Activated naive CD4-positive, alpha-beta T cell treated with anti-CD3 and anti-CD28 coated beads, Interleukin-2, amount 50 U/mL, for 72 hours (primary cell): ENCODE measurements at places on chromosomes 12 and 14. TPM values are rescaled to one million over a fixed set of nuclear protein-coding genes. Genes with fewer than 3 reads are reported as not detected.

The ESPL1 gene
- 32.8 TPM for total RNA-seq

The KRT78 gene
- not detected for total RNA-seq

The A2M gene
- total RNA-seq, result 0.14 TPM

The CCDC88C gene
- 98.8 TPM for total RNA-seq

The RITA1 gene
- 15.8 TPM for total RNA-seq

The DHRS4L2 gene
- total RNA-seq, result 22.1 TPM

The STON2 gene
- total RNA-seq, result 0.48 TPM

The KRT5 gene
- total RNA-seq, result not detected

The CISTR gene
- not detected for total RNA-seq

The PABPN1 gene
- 232 TPM for total RNA-seq

DNA sequence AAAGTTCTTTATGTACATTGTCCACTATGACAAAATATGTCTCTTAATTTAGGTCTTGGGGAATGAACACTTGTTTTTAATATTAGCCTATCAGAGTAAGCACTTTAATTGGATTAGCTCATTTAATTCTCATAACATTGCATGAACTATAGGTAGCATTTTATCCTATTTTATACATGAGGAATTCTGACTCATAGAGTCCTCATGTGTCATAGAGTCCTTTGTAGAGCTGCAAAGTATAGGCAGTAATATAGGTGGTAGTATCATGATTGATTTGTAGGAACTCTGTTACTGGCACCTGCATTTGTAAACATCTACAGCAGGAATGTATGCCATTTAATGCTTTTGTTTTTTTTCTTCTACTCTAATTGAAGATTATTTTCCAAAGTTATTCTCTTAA, 96.0 kb downstream of the GPHN start:
- no peak for DNase-seq

- DNase-seq, result no peak
These were observed 2.1 kb downstream of the SRSF9 start for GRCh38 chr12:120467439-120467838.

GRCh38 chr14:24818823-24819341, 184.9 kb upstream of the GZMB start:
- no peak for DNase-seq

DNA sequence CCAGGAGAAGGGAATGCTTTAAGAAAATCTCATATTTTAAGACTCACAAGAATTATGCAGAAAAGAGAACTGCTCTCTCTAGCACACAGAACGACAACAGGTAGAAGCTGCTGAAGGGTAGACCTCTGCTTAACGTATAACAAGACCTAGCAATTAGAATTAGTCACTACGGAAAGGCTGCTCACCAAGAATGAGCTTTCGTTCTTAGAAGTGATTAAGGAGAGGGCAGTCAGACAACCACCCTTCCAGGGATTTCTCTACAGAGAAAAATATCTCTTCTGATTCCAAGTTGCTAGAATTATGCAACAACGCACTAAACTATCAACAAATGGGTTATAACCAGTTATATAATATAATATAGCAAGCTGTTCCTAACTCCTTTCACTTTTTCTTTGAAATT, 18.6 kb downstream of the LRIG3 start:
- DNase-seq, result no peak

- no peak for DNase-seq
These were observed 6.3 kb downstream of the RNF10 start for GRCh38 chr12:120540445-120540844.

DNA sequence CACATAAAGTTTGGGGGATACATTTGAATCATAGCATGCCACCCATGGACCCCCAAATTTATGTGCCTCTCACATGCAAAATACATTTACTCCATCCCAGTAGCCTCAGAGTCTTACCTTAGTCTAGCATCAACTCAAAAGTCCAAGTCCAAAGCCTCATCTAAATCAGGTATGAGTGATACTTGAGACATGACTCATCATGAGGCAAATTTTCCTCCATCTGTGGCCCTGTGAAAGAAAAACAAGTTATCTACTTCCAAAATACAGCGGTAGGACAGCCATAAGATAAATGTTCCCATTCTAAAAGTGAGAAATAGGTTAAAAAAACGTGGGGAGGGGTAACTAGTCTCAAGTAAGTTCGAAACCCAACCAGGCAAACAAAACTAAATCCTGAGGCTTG, 444.2 kb downstream of the SNAPC1 start:
- DNase-seq, result no peak

DNA sequence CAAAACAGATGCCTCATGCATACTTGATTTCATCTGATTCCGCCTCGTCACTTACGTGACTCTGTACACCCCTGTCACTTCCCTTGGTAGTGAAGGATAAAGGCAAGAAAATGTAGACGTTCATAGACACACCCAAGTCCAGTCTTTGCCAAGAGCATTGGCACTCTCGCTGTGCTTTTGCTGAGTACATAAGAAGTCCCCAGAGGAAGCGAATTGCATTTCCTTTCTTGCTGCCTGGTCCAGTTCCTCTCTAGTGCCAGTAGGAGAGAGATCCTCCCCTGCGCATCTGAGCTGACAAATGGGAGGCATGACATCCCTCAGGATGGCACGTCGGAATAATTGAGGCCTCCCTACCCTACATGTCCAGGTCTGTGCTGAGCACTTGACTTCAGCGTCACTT, 21.3 kb upstream of the RIN3 start:
- DNase-seq, result no peak

- no peak for DNase-seq
These were observed 94.1 kb downstream of the NINJ2 start for GRCh38 chr12:569091-569676.

- peak; percentile 49 for DNase-seq
These were observed 12.9 kb downstream of the GNG2 start for GRCh38 chr14:51873221-51873893.

GRCh38 chr12:106831699-106832098, 57.2 kb downstream of the RIC8B start:
- DNase-seq, result no peak

GRCh38 chr12:71312768-71313403, 126.7 kb upstream of the LGR5 start:
- no peak for DNase-seq

DNA sequence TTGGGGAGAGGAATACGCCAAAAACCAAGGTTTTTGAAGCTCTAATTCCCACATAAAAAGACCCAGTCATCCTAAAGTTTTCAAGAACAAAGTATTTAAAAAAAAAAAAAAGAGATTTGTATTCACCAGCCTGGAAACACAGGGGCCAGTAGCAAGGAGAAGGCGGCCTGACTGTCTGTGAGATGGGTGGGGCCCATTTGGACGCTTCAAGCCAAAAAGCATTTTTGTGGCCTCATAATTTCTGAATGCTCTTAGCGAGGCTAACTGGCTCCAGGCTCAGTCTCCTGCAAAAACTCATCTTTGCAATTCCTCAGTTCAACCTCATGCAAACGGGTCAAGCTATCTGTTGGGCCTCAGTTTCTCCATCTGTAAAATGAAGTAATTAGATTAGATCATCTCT, 514.1 kb downstream of the MED13L start:
- no peak for DNase-seq

GRCh38 chr12:104419717-104420116, 37.0 kb upstream of the CHST11 start:
- DNase-seq, result no peak

- DNase-seq, result no peak
These were observed 316.4 kb downstream of the ZFP36L1 start for GRCh38 chr14:68476212-68477109.

DNA sequence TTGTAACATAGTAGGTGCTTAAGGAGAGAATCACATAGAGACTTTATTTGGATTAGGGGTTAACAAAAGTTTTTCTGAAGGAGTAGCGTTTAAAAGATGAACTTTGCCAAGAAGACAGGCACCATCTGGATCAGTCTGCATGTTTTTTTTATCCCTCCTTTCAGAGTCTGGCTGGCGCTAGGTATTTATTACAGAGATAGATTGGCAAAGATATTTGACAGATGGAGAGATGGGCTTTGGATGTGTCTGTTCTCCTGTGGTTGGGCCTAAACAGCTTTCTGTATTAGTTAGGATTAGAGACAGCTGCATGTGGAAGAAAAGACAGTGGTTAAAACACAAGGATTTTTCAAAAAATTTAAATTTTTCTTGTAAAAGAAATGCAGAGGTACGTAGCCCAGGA, 133.9 kb downstream of the C12orf75 start:
- no peak for DNase-seq

- DNase-seq, result no peak
These were observed 215.4 kb upstream of the DIO2 start for GRCh38 chr14:80426683-80427082.

GRCh38 chr12:497501-498160, 37.9 kb downstream of the B4GALNT3 start:
- no peak for DNase-seq

GRCh38 chr14:53517270-53517960, 364.3 kb upstream of the DDHD1 start:
- no peak for DNase-seq

DNA sequence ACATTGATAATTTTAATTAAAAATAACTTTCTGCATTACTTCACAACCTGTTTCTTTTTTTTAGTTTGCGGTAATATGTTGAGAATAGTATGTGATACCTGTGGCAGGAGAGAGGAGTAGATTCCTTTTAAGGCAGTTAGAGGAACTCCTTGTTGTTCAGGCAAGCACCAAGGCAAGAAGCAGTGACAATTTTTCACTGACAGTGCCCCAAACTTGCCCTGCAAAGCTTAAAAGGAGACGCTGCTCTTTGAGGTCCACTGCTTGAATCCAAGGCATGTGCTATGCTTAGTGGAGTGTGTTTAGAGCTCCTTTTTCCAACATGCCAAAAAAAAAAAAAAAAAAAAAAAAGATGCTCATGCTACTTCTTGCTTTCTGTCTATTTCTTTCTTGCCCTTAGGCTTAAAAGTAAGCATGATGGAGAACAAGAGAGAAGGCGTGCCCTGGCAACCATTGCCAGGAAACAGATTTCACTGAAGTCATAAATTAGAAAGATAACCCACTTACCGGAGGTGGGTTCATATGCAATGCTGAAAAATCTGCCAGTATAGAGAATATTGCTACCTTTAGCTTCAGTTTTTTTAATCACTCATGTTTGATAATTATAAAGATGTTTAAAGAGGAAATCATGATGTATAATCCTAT, 58.3 kb upstream of the DYRK2 start:
- no peak for DNase-seq

DNA sequence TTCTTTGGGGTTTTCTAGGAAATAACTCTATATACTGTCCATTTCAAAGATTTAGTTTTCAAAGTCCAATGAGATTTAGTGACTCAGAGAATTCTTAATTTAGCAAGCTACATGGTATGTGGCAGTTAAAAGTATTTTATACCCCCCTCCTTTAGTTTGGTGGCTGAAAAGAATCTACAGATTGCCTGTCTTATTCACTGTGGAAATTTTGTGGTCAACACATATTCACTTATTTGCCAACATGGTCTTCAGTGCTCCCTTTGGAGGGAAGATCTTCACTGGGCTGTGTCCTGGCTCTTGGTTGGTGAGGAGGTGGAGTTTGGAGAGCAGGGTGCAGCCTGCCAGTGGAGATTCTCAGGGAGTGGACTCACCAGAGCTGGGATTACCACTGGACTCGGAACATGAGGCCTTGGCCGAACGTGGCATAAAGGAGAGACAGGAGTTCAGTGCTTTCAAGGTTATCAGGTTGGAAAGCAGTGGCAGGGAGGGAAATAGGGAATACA, 39.8 kb downstream of the SAMD4A start:
- DNase-seq, result no peak

DNA sequence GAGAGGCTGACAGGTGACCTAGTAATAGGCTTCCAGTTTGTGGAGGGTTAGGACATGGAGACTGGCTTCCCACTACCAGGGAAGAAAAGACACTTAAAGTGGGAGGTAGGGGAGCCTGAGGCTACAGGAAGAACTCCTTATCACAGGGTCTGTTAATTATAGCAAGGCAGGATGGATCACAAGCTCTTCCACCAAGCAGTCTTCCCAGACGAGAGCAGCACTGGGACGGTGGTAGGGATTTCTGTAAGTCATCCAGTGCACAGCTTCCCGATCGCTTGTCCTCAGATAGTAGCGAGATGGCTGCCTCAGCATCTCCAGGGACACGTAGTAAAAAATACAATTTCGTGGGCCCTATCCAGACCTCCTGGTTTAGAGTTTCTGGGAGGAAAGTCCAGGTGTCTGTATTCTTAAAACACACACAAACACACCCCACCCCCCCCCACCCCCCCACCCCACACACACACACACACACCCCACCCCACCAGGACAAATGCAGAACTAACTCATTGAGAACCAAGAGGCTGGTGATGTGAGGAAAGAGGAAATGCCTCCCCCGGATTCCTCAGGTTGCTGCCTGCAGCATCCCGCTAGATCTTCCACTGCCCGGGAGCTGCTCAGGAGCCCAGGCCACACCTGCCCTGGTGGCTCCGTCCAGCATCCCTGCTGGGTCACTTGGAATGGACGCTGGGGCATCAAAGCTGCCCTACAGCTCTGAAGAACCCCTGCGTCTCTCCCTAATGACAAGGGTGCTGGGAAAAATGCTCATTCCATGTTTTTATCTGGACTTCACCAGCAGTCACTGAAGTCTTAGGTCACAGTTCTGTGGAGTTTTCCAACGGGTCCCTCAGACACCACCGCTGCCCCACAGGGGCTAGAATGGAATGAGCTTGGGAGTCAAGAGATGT, 307.2 kb downstream of the CACNA1C start:
- DNase-seq, result no peak

DNA sequence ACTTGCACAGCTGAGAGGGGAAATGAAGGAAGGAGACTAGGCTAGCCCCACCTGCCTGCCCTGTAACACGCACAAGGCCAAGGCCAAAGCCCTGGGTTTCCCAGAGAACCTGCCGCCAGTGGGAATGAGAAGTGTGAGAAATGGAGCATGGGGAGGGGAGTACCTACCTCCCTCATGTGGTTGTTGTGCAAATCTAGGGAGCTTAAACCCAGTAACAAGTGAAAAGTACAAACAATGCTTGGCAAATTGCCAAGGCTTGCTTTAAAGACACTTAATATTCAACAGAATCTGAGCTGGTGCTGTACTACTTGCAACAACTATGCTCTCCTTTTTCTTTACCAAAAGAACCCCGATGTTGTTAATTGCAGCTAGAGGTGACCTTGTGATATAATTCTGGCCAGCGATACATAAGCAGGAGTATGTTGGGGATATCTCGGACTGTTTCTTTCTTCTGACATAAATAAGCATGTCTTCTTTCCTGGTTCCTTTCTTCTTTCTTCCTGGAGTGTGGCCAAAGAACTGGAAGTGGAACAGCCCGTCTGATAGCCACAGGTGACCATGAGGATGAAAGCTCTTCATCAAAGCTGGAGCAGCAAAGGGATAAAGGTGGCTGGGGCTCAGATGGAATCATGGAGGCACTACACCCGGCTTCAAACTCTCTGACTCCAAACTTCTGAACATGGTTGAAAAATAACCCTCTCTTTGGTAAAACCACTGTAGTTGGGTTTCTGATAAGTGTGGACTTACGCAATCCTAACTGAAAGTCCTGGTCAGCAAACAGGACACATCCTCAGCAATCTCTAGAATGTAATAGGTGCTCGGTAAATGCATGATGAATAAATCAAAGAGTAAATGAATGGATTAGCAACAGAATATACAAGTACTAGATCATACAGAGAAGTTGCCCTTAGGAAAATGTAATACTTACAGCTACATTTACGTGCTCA, 207.9 kb downstream of the NUAK1 start:
- DNase-seq, result no peak

GRCh38 chr14:39229222-39229543, 4.5 kb upstream of the MIA2 start:
- DNase-seq, result peak; percentile 84
